AG09309 (cell line): ENCODE measurements at places on chromosomes 3 and 15.

- DNase-seq = no peak
Measured at GRCh38 chr3:152300029-152300731, 31.5 kb downstream of the MBNL1 start.

DNA sequence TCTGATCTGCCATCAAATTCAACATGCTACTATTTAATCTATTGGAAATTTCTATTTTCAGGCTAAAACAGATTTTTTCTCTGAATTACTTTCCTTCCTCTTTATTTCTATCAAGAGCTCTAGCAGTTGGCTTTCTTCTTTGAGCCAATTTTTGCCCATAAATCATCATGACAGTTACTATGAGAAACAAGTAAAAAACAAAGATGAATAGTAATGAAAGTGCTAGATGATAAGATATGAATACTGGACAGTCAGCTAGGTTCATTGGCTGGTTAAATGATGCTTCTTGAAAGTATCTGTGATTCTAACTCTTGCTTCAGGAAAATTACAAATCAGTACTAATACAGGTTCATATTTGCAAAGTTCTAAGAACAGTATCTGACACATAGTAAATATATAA lies 38.6 kb upstream of the NANOGP8 start:
- no peak for DNase-seq

DNA sequence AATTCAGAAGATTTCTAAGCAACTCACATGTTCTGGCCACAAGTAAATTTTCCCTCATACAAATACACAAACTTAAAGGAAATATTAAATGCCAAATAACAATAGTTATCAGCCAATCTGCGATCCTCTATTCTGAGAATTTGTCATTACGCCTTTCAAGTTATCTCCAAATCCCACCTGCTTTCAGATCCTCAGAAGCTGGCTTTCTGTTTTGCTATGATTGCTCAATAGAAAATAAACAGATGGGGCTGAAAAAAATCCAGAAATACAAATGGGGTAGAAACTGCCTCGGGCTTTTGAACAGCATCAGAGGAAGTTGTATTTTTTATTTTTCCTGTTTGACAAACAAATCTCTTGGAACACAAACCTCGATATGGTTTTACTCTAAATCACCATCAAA lies 74.0 kb upstream of the CNTN4 start:
- DNase-seq = no peak

- peak; percentile 28 for DNase-seq
Measured at GRCh38 chr15:39887832-39888231, 32.2 kb downstream of the GPR176 start.

DNA sequence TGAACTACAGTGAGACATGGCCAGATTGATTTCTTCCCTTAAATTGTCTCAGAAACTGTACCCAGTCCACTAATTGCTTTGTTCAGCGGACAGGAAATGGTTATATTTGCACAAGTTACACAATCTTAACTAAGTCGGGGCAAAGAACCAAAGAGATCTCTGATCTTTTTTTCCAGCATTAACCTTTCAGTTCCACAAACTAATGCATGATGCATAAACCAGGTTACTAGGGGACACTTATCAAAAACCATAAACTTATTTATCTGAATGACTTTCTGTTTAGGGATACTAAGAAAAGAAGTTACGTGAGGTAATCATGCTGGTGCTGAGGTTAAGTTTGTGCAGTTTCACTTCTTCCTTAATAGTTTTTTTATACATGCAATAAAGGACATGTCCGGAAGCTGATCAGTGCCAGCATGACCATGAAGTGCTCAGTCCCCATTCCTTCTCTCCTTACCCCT lies 22.4 kb downstream of the FNDC3B start:
- no peak for DNase-seq

- DNase-seq = no peak
Measured at GRCh38 chr3:18424729-18425640, at the start of gene SATB1. Gene SATB1, minus strand, starts transcription at chr3:18425339. Its CDS starts 4,372 bp downstream, at chr3:18420967.

DNA sequence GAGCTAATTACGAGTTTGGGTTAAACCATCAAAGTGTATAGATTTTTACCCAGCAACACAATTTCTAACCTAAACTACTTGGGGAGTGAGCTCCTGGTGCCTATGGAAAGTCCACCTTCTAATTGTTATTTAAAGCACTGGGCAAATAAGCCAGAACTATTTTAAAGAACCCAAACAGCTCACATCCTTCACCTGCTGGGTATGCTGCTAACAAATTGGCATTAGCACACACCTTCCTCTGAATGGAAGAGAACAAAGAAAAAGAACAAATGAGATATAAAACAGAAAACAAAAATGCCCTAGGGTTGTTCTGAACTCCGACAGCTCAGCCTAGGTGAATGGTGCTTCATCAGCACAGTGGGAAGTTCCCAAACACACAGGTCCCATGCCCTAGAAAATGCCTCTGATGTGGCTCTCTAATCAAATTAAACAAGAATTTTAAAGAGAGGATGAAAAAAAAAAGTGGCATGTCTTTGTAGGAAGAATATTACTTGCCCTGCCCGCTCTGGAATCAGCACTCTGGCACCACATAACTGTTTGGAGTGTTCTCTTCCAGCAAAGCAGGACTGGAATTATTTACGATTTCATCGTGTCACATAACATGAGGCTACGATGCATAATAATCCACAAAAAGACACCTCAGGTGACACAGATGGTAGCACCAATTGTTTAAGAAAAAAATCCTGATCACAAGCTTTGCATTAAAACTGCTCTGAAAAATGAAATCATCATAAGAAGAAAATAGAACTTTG lies 334.4 kb downstream of the GBE1 start:
- no peak for DNase-seq

DNA sequence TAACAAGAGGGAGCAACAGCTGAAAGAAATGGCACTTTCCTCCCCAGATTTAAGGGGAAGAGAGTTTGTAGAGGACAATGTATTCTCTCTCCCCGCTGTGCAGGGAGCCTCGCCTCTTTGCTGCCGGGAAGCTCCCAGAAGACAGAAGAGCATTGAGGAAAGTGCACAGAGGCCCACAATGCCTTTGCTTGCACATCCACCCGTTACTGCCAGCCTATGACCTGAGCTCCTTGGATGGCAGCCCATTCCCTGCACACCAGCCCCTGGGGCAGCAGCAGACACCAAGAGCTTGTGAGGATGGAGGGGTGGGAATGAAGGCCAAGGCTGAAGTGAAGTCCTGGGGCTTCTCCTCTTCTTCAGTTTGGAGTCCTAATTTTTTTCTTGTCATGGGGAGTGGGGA lies 67.0 kb downstream of the CLDN11 start:
- DNase-seq = no peak

- no peak for DNase-seq
Measured at GRCh38 chr15:31268108-31268501, 58.5 kb upstream of the KLF13 start.

DNA sequence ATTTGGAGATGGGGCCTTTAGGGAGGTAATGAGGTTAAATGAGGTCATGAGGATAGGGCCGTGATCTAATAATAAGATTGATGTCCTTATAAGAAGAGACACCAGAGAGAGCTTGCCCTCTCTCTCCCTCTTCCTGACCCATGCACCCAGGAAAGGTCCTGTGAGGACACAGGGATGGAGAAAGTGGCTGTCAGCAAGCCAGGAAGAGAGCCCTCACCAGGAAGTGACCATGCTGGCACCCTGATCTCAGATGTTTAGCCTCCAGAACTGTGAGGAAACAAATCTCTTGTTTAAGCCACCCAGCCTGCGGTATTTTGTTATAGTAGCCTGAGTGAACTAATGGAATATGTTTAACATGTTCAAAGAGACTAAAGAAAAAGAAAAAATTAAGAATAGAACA lies 15.3 kb upstream of the GNB5 start:
- DNase-seq = no peak

- no peak for DNase-seq
Measured at GRCh38 chr15:57041416-57041815, 123.0 kb downstream of the TCF12 start.

- DNase-seq = no peak
Measured at GRCh38 chr3:8981700-8982099, 18.4 kb upstream of the RAD18 start.

DNA sequence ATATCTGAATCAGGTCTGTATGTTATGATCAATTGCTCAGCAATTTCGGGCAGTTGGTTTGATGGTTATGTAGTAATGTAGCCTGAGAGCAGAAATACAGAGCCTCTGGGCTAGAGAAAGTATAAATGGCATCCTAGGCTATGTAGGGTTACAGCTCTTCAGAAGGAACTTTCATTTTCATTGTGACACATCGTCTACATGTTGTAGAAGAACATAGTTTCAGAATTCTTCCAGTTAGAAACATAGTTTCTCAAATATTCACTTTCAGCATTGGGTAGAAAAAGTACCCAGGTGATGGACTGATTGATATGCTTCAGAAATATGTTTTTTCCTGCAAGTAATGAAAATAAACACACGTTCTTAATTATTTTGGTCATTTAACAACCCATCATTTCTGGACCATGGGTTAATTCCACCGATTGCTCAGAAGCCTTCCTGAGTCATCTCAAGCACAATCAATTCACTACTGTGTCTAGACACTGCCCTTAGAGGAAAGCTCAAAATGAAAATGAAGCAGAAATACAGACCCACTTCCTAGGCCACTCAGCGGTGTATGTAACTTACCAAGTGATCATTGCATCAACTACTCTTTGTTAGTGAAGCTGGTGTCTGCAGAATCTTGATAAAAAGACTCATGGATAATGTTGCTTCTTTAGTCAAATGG lies 88.8 kb upstream of the TSEN2 start:
- no peak for DNase-seq

DNA sequence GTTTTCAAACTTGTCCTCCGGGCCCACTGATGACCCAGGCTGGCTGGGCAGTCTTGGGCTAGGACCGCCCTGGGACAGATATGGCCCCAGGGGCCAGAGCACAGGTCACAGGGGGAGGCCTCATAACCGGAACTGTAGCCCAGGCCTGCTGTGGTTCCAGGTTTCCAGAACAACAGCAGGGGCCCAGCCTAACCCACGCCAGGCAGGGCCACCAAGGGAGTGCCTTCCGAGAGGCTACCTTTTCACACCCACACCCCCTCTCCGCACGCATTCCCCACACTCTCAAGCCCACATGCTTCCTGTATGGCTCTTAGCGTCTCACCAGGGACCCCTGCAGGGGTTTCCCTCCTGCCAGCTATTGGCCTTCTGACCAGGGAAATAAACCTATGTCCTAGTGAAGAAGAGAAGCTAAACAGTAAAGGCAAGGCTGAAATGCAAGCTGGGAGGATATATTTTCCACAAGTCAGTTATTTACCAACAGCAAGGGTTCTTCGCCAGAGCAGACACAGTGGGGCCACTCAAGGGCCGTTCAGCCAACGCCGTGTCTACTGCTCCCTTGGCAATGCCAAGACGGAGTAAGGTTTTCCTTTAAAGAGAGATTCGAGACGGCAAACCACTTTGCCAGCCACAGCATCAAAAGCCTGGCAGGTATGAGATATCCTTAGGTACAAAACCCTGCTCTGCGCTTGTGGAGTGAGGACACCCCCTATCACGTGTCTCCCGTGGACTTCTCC lies 135.1 kb downstream of the ATP10A start:
- no peak for DNase-seq

DNA sequence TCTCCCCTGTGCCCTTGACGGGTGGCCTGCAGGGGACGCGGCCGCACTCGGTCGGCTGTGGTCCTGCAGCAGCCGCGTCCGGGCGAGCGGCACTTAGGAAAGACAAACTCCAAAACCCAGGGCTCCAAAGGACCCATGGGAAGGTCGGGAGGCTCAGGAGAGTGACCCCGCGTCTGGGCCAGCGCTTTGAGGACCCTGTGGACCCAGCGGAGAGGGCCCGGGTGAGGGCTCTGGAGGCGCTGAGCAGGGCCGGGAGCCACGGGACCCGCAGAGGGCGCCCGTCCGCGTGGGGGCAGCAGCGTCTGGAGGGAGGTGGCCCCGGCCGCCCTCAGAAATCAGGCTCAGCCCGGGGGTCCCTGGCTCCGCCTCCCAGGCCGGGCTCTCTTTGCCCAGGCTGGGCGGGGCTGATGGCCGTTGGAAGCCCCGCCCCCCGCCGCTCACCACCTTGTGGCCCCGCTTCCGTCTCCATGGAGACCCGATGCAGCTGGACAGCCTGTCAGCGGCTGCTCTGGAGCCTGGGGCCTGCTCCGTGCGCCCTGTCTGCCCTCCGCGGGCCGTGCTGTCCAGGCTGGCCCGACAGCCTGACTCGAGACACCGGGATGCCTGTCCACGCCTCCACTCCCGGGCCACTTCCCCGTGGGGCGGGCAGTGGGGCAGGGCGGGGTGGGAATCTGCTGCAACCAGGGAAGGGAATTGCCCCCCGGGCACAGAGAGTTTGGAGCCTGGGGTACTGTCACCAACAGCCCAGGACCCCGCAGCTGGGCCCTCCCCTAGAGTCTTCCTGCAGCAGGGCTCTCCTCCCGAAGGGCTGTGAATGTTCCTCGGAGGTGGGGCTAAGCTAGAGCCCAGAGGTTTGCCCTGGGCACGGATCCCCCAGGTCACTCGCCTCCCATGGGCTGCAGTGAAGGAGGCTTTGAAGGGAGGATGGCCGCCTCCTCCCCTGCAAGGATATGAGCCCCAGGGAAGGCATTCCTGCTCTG lies 34.8 kb upstream of the RPL32 start:
- DNase-seq = no peak

DNA sequence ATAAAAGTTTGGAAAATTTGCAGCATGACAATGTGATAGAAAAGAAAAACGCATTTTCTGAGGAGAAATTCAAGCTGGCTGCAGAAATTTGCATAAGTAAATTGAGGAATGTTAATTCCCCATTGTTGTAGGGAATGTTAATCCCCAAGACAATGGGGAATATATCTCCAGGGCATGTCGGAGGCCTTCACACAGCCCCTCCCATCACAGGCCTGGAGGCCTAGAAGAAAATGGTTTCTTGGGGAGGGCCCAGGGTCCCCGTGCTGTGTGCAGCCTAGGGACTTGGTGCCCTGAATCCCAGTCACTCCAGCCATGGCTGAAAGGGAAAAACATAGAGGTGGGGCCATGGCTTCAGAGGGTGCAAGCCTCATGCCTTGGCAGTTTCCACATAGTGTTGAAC lies 101.1 kb downstream of the BOC start:
- DNase-seq = no peak

GRCh38 chr3:197325773-197326172 lies 27.4 kb upstream of the DLG1 start:
- DNase-seq = no peak

- peak; percentile 89 for DNase-seq
Measured at GRCh38 chr3:31105438-31106077, 211.1 kb upstream of the GADL1 start.
